ENCODE measurements at places on chromosomes 1 and 21.

DNA sequence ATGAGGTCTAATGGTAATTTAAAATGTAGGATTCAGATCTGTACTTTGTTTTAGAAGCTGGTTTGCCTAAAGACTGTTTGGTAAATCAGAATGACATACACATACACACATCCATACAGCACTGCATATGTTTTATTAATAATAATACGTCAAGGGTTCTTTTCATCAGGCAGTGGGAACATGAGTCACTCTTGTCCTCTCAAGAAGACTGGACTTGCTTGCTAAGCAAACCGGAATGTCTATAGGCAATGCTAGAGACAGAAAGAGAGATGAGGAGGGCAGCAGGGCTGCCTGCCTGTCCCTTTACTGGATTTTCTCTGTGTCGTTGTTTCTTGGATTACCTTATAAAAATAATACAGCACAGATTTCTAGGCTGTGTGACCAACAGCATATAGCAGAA lies 119.1 kb upstream of the GALNT2 start:
- DNase-seq = no peak

- no peak for DNase-seq
These were observed 111.5 kb downstream of the ETS2 start for GRCh38 chr21:38917043-38917774.

- DNase-seq = no peak
These were observed 3.7 kb downstream of the MATN1 start for GRCh38 chr1:30719406-30720270.

GRCh38 chr1:75394386-75395139 lies 216.4 kb downstream of the SLC44A5 start:
- DNase-seq = no peak

DNA sequence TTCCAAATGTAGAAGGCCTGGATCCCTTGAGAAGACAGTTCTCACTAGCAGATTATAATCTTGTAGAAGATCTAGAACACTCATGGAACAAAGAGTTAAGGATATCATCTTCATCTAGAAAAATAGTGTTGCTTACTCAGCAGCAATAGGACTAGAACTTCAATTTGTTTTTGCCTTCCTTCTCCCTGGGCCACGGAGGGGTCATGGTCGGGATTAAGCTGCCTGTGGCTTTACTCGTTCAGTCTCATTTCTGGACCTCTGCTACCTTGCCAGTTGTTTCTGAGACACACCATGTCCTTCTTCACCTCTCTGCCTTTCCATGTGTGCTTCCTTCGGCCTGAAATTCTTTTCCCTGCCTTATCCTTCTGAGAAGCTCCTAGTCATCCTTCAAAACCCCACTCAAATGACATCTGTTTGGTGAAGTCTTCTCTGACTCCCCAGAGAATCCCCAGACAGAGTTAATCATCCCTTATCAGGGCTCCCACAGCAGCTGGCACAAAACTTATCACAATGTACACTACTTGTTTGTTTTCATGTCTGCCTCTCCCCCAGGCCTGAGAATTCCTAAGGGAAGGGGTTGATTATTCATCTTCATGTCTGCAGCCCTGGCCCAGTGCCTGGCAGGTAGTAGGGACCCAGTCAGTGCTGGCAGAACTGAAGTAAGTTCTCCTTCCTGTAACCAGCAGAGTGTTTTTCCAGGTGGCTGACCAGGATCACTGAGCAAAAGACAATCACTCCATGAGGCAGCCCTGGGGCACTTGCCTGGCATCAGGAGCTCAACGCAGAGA lies 15.5 kb upstream of the SNX27 start:
- peak; percentile 21 for DNase-seq

GRCh38 chr1:95604771-95605170 lies 370.8 kb downstream of the RWDD3 start:
- DNase-seq = peak; percentile 22

DNA sequence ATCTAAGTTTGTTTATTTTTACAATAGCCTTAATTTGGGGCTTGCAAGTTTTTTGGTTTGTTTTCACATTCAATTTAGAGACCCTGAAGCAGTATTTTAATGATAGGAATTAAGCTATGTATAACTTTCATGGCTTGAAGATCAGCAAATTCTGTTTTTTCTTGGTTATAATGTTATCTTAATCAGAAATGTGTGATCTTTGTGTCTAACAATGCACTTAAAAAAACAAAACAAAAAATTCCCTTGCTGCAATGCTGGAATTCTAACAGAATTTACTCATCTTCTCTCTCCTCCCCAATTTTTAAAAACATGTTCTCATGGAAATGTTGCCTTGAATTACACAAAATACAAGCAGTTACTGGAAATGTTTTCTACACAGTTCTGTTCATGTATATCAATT lies 113.1 kb downstream of the OLFML2B start:
- no peak for DNase-seq
